ENCODE measurements at places on chromosomes 13 and 19. TPM values are rescaled to one million over a fixed set of nuclear protein-coding genes. Genes with fewer than 3 reads are reported as not detected.

CEACAM6 gene
- total RNA-seq: under 0.01 TPM

THSD1 gene
- total RNA-seq: 7.5 TPM

LILRA1 gene
- 0.52 TPM for total RNA-seq

KLK8 gene
- total RNA-seq: not detected

KLK10 gene
- not detected for total RNA-seq

SEMA6B gene
- total RNA-seq: 18.7 TPM

PCDH17 gene
- total RNA-seq: 7.7 TPM

WIZ gene
- total RNA-seq: 36.1 TPM

- no peak for DNase-seq
These were observed 3.4 kb downstream of the DMKN start for GRCh38 chr19:35509861-35510625.

DNA sequence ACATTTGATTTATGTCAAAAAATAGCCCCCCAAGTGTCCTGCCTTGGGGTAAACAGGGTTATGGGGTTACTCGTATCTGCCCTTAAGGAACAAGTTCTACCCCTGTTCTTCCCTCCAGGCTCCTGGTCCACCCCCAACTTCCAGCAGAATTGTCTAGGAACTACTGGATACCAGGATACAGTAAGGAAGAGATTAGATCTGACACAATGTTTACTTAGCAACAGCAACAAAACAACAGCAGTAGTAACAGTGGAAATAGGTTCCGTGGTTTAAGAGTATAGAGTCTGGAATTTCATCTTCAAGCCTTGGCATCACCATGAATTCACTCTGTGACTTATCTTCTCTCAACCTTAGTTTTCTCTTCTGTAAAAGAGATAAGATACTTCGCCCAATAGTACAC, 1.7 kb upstream of the FAM98C start:
- DNase-seq: no peak

DNA sequence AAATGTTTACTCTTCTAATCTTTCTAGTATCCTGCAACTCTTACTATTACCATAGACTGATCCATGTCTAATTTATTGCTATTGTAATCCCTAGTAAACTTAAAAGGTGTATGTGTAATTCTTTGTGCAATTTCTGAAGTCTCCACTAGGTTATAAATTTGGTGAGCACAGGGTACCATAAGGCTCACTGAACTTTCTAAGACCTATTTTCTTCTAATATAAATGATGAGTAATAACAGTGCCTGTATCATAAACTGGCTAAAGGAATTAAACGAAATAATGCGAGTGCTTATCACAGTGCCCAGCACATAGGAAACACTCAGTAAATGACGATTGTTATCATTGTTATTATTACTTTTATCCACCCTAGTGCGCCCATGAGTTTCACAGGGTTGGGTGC, 119.1 kb downstream of the KLF12 start:
- no peak for DNase-seq

- no peak for DNase-seq
These were observed 13.2 kb downstream of the NLRP12 start for GRCh38 chr19:53810891-53811290.

- DNase-seq: no peak
These were observed 87.0 kb upstream of the TRPC4 start for GRCh38 chr13:37956536-37956935.

GRCh38 chr19:38047049-38047438, 140.0 kb downstream of the SIPA1L3 start:
- DNase-seq: no peak

DNA sequence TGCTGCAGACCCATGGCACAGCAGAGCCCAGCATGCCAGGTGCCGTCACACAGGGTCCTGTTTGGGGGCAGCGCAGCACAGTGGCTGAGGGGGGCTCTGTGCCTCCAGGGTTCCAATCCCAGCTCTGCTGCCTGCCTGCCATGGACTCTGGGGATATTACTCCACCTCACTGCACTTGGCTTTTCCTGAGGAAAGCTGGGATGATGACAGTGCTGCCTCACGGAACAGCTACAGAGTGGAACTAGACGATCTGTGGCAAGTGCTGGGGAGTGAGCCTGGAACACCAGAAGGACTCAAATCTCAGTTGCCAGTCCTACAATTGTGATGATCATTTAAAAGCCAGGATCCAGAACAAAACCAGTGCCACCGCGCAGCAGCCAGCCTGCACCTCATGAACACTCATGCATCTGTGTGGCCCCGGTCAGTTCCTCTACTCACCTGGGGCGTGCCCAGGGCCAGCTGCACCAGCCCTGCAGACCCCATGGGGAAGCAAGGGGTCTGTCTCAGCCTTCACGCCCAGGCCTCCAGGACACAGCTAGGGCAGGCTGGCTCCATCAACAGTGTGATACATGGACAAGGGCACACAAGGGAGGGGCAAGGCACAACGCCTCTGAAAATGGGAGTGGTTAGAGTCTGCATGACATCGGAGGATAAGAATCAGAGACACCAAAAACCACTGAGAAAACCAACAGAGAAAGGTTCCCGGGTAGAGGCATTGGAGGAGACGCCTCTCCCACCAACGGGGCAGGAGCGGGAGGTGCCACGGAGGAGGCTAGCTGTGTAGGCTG, 55.2 kb downstream of the ATP7B start:
- no peak for DNase-seq

DNA sequence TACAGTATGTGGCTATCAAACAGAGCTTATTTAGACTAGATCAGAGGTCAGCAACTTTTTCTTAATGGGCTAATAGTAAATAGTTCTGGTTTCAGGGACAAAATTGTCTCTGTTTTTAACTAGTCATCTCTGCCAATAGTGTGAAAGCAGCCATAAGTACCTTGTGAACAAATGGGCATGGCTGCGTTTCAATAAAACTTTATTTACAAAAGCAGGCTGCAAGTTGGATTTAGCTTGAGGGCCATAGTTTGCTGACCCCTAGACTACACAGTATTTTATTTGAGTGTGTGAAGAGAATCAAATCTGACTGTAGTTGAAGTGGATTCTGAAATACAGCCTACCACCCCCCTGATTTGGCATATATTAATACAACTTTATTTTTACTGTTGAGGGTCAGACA, 75.6 kb downstream of the SCEL start:
- DNase-seq: no peak

DNA sequence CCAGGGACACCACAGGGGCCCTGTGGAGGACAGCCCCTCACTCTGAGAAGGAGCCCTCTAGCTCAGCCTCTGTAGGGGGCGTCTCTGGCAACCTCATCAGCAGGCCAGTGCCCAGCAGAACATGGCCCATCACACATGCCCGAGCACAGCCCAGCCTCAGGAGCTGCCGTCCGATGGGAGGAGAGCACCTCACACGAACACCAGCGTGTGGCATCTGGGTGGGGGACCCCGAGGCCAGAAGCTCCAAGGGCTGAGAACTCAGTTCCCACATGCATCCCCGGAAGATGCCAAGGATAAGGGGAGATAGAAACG, 11.3 kb downstream of the SH3GL1 start:
- no peak for DNase-seq

DNA sequence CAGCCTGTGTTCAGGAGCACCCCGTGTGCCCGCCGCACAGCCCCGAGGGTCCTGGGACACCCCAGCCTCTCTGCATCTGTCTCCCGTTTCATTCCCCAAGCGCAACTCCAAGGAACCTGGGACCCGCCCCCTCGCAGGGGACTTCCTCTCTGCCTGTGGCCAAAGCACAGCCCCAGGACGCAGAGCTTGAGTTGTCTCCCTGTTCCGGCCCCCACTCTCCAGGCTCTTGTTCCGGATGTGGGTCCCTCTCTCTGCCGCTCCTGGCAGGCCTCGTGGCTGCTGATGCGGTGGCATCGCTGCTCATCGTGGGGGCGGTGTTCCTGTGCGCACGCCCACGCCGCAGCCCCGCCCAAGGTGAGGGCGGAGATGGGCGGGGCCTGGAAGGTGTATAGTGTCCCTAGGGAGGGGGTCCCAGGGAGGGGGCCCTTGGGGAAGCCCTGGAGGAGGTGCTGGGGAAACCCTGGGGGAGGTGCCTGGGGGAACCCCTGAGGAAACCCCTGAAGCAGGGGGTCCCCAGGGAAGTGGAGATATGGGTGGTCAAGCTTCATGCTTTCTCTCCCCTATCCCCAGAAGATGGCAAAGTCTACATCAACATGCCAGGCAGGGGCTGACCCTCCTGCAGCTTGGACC, 1.3 kb downstream of the HCST start:
- DNase-seq: peak; percentile 94

- no peak for DNase-seq
These were observed 3.9 kb downstream of the UPF3A start for GRCh38 chr13:114285166-114285808.

- DNase-seq: peak; percentile 93
These were observed 2.3 kb downstream of the TULP2 start for GRCh38 chr19:48896191-48896720.

DNA sequence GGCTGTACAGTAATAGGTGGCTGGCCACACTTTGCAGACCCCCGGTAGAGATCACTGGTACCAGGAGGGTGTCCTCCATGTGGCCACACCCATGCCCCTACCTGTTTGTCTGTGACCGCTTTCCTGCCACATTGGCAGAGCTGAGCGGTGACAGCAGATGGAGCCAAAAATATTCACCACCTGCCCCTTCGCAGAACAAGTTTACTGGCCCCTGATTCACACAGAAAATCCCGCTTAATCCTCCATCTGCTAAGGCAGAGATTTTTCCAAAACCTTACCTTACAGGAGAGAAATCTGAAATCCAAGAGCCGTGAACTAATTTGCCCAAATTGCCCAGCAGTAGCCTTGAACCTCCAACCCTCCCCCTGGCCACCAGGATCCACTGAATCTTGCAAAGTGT, 52.1 kb downstream of the MYO9B start:
- no peak for DNase-seq
